ENCODE measurements at places on chromosomes 12 and 14.

GRCh38 chr12:43179486-43179885 is 372.5 kb downstream of the ADAMTS20 start:
- no peak for DNase-seq

- DNase-seq, result no peak
These were observed 10.7 kb downstream of the TTC5 start for GRCh38 chr14:20295067-20295466.

GRCh38 chr12:3242199-3242863 is 165.2 kb downstream of the TSPAN9 start:
- DNase-seq, result peak; percentile 82

DNA sequence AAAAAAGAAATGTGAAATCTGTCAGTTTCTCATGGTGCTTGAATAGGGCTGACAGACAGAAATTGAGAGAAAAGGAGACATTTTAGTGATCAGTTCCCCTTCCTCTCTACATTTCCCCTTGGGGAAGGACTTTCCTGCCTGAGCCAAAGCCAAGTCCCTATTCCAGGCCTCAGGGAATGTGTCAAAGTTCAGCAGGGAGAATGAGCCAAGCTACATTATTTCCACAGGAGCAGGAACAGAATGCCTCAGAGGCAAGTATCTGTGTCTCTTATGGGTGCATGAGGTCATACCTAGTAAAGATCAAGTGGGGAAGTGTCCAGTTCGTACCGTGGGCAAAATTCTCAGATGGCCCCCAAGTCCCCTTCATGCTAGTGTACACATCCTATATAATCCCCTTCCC is 68.6 kb downstream of the IQSEC3 start:
- no peak for DNase-seq

- DNase-seq, result no peak
These were observed 15.4 kb downstream of the GSC start for GRCh38 chr14:94754391-94754942.

- DNase-seq, result no peak
These were observed 9.3 kb upstream of the OR4K5 start for GRCh38 chr14:19911114-19911513.

- no peak for DNase-seq
These were observed 106.9 kb downstream of the STXBP6 start for GRCh38 chr14:24943024-24943423.

DNA sequence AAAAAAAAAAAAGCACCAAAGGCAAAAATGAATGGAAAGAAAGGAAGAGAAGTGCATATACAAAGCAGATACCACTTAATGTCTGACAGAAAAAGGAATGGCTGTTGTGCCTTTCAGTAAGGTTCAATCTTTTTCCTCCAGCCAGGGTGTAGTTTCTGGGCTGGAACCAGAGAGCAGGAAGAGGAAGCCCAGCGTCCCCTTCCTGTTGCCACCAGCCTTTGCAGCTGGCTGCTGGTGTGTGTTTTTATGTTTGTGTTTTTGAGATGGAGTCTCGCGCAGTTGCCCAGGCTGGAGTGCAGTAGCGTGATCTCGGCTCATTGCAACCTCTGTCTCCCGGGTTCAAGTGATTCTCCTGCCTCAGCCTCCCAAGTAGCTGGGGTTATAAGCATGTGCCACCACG is 64.6 kb upstream of the LTA4H start:
- no peak for DNase-seq

- DNase-seq, result no peak
These were observed 89.1 kb downstream of the TTC7B start for GRCh38 chr14:90727082-90727481.

GRCh38 chr14:92135269-92135668 is 13.5 kb downstream of the CPSF2 start:
- DNase-seq, result peak; percentile 51

DNA sequence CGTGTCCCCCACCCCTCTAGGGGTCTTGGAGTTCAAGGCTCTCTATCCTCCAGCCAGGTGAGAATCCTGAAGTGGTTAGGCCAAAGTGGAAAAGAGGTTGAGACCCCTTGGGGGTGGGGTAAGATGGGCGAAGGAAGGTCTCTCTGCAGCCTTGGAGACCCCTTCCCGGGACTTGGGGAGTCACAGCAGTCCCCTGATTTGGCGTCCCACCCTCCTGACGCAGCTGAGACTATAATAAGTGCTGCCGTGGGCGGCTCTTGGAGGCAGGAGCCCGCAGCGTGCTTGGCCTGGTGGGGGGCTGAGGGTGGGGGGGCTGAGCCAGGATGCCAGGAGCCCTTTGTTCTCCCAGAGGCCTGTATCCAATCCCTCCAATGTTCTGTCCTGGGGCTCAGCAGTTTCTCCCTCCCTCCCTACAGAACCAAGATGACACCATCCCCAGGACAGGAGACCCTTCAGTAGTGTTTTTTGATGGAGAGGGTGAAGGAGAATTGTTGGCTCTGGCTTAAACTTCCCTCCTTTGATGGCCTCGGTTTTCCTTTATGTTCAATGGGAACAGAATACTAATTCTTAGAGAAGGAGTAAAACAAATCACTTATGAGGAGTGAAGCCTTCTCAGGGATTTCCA is 1.5 kb upstream of the AGAP2 start:
- DNase-seq, result no peak

GRCh38 chr12:484096-484495 is 24.4 kb downstream of the B4GALNT3 start:
- DNase-seq, result no peak

DNA sequence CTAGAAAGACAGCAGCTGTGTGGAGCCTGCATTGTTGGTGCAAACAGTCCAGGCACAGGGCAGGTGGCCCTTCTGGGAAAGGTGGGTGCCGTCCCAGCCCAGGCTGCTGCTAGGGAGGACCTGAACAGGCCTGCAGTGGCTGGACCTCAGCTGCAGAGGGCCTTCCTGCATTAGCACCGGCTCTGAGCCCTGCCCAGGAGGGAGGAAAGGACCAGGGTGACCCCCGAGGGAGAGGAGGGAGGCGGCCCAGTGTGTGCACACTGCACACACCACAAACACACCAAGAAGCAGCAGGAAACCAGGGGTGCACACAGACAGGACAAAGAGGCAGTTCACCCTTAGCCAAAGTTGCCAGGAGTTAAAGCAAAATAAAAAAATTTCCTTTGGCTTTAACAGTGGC is 8.0 kb upstream of the PGAM5 start:
- DNase-seq, result no peak

DNA sequence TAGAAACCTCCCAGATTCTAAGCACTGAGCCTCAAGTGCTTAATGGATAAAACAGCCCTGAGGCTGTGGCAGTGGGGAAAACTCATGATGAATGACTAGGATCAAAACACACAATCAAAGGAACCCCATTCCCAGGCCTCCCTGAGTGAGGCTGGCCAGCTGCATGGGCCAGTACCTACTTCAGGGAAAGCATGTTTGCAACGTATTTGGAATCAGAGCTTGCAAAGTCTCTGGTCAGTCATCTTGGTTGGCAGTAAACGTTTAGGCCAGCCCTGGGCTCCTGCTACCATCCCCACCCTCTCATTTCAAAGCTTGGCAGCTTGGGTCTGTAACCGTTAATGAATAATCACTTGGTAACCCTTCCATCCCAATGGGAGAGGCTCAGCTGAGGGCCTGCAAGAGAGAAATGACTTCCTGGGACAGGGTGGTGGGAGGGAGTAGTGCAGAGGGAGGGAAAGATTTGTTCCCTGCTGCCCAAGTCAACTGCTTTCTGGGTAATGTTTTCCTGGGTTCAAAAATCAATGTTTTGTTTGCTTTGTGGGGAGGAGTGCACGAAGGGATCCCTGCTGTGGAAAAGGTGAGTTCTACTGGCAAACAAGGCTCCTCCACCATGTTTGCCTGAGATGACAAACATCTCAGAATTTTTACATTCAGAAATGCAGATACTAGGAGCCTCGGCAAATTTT is 2.0 kb upstream of the RNASE8 start:
- no peak for DNase-seq

DNA sequence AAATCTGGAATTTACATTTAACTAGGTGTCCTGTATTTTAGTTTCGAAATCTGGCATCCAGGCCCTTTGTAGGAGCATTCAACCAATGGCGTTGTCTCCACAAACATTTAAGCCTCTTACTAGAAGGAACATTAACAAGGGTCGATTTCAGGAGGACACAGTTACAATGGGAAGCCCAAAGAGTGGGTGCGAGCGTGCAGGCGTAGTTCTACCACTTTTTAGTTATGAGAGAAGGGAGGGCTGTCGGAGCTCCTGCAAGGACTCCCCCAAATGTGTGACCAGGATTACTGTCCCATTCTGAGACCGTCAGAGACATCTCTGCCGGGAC is 365 bp upstream of the ABHD4 start:
- no peak for DNase-seq
